Cortex of kidney (tissue), 1 donor: ENCODE measurements at places on chromosomes 5 and 9.

DNA sequence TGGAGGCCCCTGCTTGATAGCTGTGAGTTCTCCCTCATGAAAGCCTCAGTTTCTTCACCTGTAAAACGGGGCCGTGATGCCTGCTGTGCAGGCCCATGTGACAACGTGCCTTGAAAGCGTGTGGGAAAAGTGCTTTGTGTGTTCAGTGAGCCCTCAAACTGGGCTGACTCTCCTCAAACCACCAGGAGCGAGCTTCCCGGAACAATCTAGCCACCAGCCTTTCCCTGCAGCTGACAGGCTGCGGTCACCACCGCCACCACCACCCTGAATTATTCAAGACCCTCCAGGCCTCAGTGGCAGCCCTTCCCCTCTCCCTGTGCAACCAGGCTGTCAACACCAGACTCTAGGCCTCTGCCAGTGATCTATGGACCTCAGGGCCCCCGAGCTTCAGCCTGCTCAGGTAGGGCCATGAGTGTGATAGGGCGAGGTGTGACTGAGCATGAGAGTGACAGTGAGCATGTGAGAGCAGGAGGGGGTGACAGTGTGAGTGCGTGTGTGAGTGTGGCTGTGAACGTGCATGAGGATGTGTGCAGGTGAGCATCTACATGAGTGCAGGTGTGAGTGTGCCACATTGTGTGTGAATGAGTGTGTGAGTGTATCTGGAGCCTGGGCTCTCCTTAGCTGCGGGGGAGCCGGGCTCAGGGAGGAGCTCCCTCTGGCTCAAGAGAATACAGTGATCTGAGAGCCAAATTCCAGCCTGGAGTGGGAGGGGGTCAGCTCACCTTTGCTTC, 53.3 kb upstream of the PSD2 start:
- DNase-seq = no peak

- DNase-seq = no peak
Observed at GRCh38 chr9:81801190-81801589, 111.8 kb upstream of the TLE1 start.

DNA sequence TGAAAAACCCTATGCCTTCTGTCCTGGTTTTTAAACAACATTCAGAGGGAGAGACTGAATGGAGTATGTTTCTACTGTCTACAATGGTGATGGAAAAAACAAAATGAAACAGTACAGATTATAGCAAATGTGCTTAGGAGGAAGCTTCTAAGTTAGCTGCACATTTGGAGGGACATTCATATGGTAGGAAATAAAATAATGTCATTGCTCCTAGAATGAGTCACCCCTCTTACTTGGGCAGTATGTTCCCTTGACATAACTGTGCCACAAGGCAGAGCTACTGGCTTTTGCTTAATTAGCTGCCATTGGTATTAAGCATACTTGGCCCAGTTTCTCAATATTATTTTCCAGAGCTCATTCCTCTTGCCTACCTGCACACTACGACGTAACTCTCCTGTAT, 128.9 kb downstream of the GDNF start:
- no peak for DNase-seq

DNA sequence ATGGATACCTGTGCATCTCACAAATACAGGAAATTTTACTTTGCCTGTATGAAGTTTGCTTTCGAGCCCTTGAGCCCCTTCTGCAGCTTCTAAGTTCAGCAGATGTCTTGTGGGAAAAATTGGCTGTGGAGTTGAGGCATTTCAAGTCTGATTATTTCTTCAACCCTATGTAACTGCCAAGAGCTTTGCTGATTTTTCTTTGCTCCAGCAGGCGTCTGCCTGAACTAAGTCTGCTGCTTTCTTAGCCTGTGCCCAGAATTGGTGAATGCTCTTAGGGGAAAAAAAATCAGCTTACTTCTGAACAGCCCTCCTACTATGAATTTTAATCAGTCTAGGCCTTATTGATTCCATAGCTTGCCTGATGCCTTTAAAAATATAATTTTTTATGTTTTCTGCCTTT, 41.2 kb downstream of the RIC1 start:
- DNase-seq = no peak

GRCh38 chr9:114898741-114899140, 31.6 kb downstream of the TNFSF8 start:
- DNase-seq = no peak

DNA sequence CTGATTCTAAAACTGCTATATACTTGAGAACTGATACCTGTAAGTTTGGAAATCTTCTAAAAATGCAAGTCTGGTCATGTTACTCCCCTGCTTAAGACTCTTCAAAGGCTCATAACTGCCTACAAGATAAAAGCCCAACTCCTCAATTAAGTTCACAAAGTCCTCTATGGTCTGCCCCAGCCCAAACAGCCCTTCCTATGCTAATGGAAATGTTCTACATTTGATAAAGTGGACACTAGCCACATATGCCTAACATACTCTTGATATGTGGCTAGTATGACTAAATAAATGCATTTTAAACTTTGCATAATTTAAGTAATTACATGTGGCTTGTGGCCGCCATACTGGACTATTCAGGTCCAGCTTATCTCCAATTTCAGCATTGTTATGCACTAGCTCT, 204.5 kb downstream of the AP3B1 start:
- no peak for DNase-seq
